ENCODE measurements at places on chromosomes 2 and 18.

DNA sequence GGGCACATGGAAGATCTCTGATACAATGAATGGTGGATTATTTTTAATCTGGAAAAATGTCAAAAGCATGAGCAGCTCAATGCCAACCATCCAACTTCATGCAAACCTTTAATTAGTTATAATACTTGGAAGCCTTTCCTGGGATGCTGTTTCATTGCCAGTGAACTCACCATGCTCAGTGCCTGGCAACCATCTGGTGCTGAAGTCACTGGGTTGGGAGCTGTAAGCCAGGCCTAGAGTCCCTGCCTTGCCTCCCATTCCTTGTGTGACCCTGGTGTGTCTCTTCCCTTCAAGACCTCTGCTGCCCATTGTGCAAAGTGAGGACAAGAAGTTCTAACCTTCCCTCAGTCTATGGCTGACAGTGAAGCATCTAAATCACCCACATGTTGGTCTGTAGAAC, 458.7 kb downstream of the RNF144A start:
- DNase-seq = no peak

- DNase-seq = no peak
These were observed 19.3 kb downstream of the GALM start for GRCh38 chr2:38685116-38685735.

DNA sequence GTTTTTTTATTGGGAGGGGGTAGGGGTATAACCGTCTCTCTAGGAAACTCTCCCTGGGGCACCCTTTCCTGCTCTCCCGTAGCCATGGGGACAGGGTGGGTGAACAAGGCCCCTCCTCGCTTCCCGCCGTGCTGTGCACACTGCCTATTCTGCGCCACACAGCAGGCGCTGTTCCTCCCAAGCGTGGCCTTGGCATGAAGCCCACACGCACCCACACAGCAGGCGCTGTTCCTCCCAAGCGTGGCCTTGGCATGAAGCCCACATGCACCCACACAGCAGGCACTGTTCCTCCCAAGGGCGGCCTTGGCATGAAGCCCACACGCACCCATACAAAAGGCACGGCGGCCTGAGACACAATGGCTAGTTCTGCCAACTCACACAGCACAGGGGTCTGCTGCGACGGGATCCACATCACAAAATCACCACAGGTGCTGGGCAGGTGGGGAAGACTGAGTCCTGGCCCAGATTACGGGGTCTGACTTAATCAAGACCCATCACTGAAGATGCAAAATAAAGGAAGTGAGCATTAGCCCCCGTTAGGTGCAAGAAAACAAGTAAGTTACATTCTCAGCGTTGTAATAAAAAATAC, 46.6 kb upstream of the TPO start:
- no peak for DNase-seq

GRCh38 chr2:50178050-50178449, 853.9 kb downstream of the NRXN1 start:
- DNase-seq = no peak

DNA sequence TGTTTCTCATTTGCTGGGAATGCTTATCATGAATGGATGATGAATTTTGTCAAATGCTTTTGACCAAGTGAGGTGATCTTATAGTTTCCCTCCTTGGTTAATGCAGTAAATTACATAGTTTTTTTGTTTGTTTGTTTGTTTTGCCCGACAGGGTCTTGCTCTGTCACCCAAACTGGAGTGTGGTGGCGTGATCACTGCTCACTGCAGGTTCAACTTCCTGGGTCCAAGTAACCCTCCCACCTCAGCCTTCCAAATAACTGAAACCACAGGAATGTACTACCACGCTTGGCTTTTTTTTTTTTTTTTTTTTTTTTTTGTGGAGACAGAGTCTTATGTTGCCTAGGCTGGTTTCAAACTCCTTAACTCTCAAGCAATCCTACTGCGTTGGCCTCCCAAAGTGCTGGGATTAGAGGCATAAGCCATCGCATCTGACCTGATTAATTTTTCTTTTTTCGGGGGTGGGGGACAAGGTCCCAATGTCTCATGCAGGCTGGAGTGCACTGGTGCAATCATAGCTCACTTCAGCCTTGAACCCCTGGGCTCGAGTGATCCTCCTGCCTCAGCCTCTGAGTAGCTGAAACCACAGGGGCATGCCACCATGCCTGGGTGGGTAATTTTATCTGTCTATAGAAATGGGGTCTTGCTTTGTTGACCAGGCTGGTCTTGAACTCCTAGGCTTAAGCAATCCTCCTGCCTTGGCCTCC, 48.6 kb downstream of the SMAD2 start:
- DNase-seq = no peak

DNA sequence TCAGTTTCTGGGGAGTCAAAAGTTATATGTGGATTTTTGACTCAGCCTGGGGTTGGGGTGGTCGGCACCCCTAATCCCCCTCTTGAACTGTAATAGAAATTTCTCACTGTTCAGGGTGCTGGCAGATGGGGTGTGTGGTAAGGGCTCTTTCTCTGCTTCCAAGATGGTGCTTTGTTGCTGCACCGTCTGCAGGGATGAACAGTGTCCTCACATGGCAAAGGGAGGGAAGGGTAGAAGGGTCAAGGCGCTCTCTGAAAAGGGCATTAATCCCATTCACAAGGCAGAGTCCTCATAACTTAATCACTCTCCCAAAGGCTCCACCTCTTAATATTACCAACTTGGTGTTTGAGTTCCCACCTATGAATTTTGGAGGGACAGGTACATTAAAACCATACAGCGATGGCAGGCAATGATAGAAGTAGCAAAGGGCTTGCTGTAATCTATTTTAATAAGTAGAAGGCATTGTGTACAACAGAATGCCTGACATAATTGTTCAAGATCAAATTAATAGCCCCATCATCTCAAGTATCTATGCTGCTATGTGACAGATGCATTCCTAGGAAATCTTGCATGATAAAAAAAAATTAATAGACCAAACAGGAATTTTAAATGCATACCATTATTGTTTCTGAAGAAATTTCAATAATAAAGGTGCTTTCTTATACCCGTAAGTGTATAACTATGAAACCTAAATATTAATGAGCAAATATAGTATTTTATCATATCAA, 28.1 kb downstream of the MMADHC start:
- no peak for DNase-seq

- no peak for DNase-seq
These were observed 105.7 kb downstream of the SLC4A3 start for GRCh38 chr2:219733106-219733505.

DNA sequence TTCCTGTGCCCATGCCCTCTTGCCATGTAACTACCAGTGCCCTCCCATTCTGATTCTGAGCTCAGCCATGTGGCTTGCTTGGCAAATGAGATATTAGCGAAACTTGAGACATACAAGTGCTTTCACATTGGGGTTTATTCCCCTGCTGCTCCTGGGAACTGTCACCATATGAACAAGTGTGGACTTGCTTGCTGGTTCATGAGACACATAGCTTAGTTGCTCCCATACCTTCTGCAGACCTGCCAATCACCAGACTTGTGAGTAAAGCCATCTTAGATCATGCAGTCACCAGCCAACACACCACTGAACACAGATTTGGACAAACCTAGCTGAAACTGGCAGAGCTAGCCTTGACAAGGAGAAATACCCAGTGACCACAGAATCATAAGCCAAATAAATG, 155.1 kb downstream of the SS18 start:
- no peak for DNase-seq

- DNase-seq = no peak
These were observed 65.5 kb downstream of the ZNF516 start for GRCh38 chr18:76429262-76430126.

DNA sequence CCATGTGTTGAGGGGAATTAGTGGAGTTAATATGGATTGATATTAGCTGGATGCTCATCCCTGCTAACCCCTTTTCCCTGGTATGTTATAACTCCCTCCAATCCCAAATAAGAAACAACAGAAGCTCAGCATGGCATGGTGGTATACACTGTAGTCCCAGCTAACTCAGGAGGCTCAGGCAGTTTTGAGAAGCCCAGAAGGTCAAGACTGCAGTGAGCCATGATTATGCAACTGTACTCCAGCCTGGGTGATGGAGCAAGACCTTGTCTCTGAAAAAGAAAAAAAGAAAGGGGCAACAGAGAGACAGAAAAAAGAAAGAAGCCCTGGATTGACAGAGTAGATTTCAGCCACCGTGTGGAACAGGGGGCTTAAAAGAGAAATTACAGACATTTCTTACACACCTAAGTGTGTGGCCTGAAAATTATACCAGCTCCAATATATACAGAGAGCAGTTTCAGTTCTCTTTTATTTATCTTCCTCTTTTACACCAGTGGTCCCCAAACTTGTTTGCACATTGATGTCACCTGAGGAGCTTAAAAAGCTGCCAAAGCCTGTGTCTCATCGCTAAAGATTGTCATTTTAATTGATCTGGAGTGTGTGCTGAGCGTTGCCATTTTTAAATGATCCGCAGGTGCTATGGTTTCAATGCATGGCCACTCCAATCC, 203.6 kb downstream of the UBE2E3 start:
- no peak for DNase-seq

DNA sequence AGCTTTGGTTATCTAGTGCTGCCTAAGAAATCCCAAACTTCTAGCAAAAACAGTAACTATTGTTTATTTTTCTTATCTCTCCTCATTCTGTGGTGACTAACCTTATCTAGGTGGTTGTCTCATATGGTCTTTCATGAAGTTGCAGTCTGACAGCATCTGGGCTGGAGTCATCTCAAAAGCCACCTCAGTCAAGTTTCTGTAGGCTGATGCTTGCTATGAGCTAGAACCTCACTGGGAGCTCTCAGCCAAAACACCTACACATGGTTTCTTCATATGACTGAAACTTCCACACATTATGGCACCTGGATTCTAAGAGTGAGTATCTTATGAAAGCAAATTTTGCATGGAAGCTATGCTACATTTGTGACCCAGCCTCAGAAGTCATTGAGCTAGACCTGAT, 596.4 kb upstream of the VRK2 start:
- no peak for DNase-seq

GRCh38 chr18:76953583-76954233, 131.4 kb downstream of the ZNF236 start:
- DNase-seq = no peak

GRCh38 chr18:22872900-22873537, 60.1 kb upstream of the RBBP8 start:
- DNase-seq = no peak

DNA sequence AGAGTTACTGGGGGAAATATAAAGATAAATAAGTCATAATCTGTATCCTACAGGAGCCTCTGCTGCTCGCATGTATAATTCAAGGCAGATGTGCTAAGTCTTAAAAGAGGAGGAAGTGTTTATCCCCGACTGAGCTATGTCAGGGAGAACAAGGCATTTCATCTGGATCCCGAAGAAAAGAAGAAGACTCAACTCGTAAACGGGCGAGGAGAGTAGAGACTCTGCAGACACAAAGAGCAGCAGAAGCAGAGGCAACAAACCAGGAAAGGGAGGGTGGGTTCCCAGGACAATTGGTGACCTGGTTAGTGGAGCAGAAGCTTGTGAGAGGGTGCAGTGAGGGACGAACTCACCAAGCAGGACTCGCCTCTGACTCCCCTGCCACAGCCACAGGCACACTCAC, 368.6 kb downstream of the EIPR1 start:
- no peak for DNase-seq

DNA sequence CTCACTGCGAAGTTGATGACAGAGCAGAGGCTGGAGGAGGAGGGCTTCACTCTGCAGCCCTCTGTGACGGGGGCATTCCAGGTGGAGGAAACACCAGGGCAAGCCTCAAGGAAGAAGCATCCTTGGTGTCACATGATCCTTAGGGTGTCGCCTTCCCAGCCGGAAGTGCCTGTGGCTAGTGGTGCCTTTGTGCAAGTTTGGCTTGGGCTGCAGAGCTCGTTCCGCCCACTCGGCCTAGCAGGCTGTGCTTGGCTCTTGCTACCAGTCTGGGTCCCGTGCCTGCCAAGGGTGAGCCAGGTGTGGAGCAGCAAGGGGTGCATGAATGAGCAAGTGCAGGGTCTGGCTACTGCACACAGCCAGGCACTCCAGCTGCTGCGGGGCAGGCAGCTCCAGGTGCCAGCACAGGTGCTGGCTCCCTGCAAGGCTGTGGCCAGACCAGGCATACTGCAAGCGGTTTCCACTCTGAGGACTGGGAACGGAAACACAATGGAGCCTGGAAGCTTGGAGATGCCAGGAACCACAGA, 325.3 kb upstream of the SMIM21 start:
- DNase-seq = no peak

GRCh38 chr18:59939127-59939526, 39.3 kb downstream of the PMAIP1 start:
- DNase-seq = no peak

DNA sequence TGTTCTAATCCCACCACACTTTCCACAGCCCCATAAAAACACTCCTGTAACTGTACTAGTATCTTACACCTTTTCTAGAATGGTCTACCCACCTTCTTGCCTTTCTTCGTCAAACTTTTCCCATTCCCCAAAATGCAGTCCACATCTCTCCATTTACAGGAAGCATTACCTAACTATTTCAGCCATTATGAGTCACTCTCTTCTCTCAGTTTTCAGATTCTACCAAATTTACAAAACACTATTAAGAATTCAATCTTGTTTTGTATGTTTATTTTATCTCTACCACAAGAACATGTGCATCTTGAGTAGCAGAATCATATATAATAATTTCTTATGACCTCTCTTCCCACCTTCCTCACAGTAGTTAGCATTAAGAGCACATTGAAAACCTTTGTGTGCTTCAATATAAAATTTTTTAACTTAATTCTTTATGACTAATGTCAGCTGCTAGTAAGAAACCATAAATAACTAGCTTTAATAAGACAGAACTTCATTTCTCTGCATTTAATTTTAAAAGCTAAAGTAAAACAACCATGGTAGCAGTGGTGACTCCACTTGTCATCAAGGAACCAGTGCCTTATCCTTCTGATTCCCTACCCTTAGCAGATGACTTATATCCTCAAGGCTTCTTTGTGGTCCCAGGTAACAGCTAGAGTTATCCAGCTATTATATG, 56.6 kb upstream of the MAP2 start:
- no peak for DNase-seq

- no peak for DNase-seq
These were observed 64.0 kb downstream of the TFCP2L1 start for GRCh38 chr2:121220995-121221394.

- DNase-seq = no peak
These were observed 17.8 kb upstream of the KLHL30 start for GRCh38 chr2:238120463-238121298.

Measured in NCI-H1930 (cell line).